Naive thymus-derived CD8-positive, alpha-beta T cell (primary cell): ENCODE measurements at places on chromosomes 6 and 20. TPM values are rescaled to one million over a fixed set of nuclear protein-coding genes. Genes with fewer than 3 reads are reported as not detected.

DNA sequence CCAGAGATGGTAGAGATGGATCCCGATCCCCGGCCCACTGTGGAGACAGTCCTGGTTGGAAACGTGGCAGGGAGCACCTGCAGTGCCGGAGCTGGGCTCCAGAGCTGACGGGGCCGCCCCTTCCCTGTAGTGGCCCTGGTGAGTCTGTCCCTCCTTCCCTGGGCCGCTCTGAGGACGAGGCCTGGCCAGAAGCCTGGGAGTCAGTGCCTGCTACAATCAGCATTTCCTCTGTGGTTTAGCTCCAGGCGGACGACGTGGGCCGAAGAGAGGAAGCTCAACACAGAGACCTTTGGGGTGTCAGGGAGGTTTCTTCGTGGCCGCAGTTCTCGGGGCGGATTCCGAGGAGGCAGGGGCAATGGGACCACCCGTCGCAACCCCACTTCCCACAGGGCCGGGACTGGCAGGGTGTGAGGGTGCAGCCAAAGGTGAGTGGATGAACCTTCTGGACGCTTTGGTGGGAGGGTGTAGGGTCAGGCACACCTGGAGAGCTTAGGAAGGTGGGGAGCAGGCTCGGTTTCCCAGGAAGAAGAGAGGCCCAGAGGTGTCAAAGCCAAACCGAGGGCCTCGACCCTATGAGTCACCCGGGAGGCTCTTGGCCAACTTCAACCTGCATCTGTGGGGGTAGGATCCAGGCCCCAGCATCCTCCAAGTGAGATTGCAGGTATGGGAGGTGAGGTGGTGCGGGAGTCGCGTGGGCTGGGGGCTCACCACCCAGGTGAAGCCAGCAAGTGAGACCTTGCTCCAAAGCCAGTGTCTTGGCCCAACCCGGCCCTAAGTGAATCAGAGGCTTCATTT lies 9.9 kb downstream of the PSMA7 start:
- DNase-seq: no peak

DNA sequence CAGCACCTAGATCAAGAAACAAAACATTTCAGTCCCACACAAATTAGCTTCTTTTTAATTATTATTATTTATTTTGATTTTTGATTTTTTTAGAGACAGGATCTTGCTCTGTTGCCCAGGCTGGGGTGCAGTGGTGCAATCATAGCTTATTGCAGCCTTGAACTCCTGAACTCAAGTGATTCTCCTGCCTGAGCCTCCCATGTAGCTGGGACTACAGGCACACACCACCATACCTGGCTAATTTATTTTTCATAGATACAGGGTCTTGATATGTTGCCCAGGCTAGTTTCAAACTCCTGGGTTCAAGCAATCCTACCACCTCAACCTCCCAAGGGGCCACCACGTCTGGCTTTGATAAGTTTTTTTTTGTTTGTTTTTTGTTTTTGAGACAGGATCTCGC lies 24.6 kb downstream of the SNAI1 start:
- no peak for DNase-seq

GRCh38 chr6:22106451-22106850 lies 190.4 kb downstream of the PRL start:
- no peak for DNase-seq

GRCh38 chr6:106897580-106897979 lies 76.9 kb downstream of the CD24 start:
- DNase-seq: no peak

Gene KCNK16
- not detected for total RNA-seq

Gene LY6G6D
- not detected for total RNA-seq
